ENCODE measurements at places on chromosomes 12 and 14. TPM values are rescaled to one million over a fixed set of nuclear protein-coding genes. Genes with fewer than 3 reads are reported as not detected.

The CDK4 gene
- total RNA-seq = 146 TPM

The EFS gene
- total RNA-seq = not detected

The OTUB2 gene
- total RNA-seq = 0.64 TPM

The GUCY2C gene
- not detected for total RNA-seq

The ALG10B gene
- 6.8 TPM for total RNA-seq

The CCT2 gene
- 227 TPM for total RNA-seq

The PLCZ1 gene
- total RNA-seq = not detected

GRCh38 chr12:93133361-93133760, 204.3 kb upstream of the EEA1 start:
- no peak for DNase-seq

DNA sequence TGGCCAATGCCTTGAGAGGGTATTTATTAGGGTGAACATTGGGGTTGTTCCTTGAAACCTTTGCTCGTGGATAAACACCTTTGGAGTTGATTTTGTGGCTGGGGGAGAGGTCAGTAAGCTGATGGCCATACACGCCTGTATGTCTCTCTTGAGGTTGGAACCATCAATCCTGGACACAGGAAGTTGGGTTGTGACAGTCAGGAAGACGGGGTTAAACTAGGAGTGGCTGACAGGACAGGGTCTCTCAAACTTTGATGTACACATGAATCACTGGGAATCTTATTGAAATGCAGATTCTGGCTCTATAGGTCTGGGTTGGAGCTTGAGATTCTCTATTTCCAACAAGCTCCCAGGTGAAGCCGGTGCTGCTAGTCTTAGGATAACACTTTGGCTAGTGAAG, 12.8 kb upstream of the WSCD2 start:
- no peak for DNase-seq

DNA sequence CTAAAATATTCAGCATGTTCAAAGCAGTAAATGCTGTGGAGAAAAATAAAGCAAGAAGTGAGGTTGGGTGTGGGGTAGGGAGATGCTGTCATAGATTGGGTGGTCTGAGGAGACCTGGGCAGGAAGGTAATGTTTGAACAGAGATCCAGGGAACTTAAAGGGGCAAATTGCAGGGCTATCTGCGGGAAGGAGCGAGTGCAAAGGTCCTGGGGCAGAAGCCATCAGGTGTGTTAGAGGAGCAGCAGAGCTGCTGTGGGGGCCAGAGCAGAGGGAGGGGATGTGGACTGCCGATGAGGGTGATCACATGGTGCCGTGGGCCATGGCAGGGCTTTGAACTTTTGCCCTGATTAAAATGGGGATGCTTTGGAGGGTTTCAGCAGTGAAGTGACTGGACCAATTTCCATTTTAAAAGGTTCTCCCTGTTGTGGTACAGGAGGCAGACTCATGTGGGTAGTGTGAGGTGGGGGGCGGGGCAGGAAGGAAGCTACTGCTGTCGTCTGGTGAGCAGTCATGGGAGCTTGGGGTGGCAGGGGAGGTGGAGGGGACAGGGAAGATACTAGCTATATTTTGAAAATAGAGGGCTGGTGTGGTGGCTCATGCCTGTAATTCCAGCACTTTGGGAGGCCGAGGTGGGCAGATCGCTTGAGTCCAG, 145.0 kb downstream of the AACS start:
- DNase-seq = no peak

DNA sequence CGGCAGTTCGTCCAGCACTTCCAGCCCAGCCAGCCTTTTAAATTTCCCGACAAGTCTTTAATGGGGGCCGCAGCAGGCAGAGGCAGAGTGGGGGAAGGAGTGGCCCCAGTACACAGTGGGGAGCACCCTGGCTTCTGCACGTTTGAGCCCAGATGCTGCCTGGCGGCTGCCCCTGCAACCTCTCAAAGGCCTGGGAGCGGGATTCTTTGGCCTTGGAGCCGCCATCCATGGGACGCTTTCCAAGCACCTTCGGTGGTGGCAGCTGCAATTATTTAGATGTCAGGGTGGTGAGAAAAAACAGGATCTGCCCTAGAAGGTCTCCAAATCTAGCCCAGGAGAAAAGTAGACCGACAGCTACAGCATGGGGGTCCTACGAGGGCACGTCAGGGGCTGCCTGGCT, 46.0 kb downstream of the FAM222A start:
- DNase-seq = no peak

- no peak for DNase-seq
Observed at GRCh38 chr14:68392393-68393141, 400.3 kb downstream of the ZFP36L1 start.

- peak; percentile 80 for DNase-seq
Observed at GRCh38 chr14:52961060-52961639, 10.3 kb upstream of the FERMT2 start.

- DNase-seq = peak; percentile 9
Observed at GRCh38 chr12:119940897-119941296, 48.1 kb upstream of the BICDL1 start.

DNA sequence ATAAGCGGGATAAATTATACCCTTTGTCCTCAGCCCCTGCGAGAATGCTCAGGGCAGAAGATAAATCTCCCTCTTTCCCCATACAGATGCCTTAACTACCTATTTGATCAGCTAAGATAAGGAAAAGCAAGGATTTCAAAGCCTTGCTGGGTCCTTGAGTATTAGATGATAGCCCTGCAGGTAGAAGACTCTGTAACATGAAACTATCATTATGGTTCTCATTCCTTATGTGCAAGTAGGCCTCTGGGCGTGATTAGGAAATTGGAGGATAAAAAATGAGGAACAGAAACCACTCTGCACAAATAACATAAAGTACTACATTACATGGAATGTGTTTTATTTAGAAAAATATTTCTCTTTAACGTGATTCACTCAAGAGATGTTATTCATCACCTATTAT, 14.5 kb upstream of the WDR89 start:
- no peak for DNase-seq

DNA sequence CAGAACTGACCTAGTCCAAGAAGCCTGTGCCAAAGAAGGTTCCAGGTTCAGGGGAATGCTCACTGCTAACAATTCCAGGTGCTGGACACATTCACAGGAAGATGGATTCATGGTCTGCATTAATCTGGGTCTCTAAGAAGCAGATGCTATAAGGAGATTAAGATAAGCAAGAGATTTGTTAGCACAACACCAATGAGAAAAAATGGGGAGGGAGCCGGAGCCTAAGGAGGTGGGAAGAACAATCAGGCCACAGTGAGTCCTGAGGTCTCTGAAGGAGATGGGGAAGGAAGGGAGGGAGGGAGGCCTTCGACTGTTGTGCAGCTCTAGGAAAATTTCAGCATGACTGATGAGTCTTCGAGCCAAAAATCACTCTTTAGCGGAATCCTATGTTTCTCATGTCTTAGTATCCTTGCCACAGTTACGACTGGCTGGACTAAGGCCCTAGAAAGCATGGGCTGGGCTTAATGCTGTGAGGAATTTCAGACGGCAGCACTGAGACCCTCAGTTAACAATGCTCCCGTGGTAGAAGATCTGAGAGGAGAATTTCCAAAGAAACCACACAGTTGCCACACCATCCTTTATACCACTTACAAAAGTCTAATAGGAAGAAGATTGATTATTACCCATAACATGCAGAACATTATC, 31.5 kb upstream of the PTGDR start:
- DNase-seq = no peak
